ENCODE measurements at places on chromosomes 3 and 15.

GRCh38 chr3:26049951-26050350 is 260.1 kb downstream of the OXSM start:
- DNase-seq, result no peak

DNA sequence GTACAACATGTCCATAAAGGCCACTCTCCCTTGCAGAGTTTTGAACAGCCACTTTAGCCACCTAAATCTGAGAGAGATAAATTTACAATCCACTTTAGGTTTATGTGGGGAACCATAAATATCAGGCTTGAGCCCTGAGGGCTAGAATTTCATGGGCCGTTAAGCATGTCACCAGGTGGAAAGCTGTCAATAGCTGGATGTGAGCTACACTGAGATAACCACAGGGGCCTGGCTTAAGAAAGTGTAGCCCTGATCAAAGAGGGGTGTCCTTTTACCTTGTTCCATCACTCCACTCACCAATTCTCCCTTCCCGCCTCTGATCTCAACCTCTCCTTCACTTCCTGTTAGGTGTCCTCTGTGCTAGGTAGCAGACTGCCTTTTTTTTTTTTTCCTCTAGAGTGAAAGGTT is 172.8 kb upstream of the ICE2 start:
- DNase-seq, result no peak

DNA sequence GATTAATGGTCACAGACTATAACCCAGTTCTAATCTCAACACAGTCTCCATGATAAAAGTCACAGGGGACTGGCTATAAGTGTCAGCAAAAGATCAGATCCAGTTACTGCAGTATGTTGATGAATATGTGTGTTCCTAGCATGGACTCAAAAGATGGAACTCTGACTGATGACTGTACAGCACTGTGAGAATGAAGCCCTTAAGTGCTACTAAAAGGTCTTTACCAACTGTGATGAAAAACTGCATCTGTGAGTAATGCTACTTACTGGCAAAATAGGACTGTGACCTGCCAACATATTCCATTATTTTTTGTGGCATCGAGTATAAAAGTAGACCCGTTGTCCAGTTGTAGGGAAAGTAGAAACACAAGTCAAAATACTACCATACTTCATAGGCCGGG is 284.2 kb downstream of the ROBO2 start:
- DNase-seq, result no peak

DNA sequence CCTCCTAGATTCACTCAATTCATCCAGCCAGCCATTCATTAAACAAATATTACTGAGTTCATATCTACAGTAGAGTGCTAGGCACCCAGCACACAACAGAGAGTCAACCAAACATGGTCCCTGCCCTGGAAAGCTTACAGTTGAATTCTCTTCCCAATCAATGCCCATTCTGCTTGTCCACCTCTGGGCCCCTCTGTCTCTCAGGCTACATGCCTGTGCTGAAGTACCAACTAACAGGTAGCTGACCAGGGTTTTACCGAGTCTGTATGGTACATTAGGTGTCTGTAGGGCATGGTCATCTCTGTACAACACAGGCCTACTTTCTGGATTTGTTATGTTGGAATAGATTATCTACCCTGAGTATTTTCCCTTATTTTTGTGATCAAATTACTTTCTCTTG is 23.3 kb downstream of the PLD1 start:
- DNase-seq, result no peak

- no peak for DNase-seq
These were observed 47.3 kb upstream of the PHLDB2 start for GRCh38 chr3:111811811-111812210.

DNA sequence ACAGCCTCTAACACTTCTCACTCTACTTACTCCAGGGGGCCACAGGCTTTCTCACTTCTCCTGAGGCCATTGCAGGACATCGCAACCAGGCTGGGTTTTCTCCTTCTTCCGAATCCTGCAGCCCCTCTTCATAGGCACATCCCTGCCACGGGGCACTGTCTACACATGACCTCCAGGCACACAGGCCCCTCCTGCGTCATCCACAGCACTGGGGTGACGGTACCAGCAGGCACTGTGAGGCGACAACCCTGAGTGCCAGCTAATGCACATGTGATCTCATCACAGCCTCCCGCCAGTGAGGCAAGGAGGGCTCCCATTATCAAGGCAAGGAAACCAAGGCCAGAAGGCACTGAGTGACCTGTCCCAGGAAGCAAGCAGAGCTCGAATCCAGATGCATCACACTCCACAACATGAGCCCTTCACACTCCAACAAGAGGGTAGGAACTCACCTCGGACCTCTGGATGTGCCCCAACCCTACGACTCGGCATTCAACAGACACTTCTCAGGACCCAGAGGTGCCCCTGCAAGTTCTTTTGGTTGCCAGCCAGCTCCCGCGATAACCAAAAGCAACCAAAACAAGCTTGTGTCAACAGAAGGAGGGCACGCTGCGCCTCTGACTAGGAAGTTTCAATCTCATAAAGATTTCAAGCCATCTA is 16.7 kb downstream of the FAM174B start:
- no peak for DNase-seq

DNA sequence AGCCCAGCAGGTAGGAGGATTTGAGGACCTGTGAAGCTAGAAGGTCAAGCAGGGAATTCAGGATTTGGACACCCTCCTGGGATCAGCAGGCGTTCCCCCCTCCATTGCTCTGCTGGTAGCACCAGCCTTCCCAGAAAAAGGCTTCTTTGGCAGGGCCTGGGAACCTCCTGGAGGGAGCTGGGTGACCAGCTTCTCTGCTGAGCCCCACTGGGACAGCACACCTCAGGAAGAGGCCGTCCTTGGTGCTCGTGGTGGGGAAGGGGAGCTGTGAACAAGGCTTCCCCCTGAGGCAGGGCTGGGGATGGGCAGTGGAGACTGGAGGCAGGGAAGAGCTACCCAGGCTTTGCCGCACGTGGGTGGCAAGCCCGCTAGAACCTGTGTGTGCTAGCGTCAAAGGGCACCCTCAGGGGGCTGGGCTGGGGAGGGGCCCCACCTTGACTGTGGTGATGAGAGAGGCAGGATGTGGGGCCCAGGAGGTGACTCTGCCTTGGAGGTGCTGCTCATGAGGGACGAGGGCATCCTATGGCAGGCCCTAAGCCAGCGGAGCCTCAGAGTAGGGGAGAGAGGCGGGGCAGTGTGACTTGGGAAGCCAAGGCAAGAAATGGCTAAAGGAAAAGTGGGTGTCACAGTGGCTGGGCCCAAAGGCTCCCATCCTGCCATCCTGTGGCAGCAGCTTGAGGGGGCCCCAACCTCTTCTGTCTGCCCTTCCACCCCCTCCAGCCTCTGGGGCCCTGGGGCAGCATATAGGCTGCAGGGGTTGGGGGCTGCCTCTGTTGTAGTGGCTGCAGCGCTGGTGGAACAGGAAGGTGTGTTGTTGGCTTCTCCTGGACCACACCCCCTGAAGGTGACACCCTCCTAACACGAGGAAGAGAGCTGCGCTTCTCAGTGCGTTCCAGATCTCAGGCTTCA is 20.7 kb downstream of the KLF13 start:
- DNase-seq, result no peak

DNA sequence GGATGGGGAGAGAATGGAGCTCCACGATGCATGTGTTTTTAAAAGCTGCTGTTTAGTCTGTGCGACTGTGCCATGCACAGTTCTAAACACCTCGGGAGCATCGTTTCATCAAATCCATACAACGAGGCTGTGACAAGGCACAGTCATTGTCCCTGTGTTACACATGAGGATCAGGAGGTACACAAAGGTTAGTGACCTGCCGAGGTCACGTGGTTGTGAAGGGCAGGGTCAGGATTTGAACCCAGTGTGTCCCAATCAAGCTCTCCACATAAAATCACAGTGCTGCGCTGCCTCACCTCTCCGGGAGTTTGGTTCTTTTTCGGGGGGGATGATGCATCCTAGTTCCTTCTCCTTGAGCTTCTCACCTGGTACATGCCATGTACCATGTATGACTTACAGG is 18.7 kb upstream of the KIF23 start:
- no peak for DNase-seq

DNA sequence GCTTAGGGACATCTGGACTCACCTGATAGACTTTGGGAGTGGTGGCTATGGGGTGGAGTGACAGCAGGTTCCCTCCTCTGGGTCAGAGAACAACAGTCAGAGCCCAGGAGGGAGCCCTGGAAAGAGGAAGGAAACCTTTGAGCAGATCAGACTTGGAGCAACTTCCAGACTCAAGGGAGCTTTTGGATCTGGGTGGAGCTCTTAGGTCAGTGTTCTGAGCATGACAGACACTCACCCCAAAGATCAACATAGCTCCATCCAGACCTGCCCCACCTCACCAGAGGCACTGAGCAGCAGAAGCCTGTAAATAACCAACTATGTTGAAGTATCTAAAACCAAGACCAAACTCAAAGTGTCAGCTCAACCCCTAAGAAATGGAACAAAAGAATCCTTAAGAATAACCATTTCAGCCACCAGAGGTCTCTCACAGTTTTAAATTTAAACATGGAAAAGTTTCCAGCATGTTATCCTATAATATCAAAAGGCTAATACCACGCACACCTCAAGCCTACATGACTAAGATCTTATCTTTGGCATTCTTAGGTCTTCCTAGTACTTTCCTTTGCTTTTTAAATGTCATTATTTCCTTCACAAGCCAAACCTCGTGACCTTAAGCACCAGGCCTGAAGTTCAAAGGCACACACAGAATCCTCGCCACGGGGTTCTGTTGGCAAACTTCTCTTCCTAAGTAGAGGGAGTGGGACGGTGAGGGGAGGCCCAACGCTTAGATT is 56.4 kb downstream of the UMPS start:
- no peak for DNase-seq

GRCh38 chr15:34757262-34757661 is 2.5 kb upstream of the GJD2 start:
- no peak for DNase-seq

- no peak for DNase-seq
These were observed 18.0 kb downstream of the TMEM44 start for GRCh38 chr3:194615226-194615625.

DNA sequence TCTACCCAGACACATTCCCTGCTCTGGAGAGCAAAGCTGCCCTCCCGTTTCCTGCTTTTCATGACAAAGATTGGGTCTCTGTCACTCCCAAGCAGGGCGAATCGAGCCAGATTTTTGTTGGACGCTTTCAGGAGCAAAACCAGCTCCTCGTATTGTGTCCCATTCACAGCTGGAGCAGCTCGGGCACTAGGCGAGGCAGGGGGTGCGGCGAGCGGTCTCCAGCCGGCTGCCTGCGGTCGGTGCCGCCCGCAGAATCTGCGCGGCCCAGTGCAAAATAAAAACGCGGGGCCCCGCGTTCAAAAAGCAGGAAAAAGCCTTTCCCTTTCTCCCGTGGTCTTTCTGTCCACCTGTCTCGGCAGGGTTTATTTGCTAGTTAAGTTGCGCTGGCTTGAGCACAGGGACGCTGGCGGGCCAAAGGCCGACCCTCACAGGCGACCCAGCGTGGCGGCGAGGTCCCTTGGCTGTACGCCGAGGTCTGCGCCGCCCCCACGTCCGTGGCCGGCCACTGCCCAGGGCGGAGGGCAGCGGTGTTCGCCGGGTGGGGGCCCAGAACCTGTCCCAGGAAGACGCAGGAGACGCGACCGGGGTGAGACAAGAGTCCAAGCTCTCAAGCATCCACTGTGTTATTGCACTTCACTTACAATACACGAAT is 71.2 kb downstream of the CYP19A1 start:
- no peak for DNase-seq

Data from HFF-Myc (cell line).